Cardiac ventricle fibroblast (primary cell): ENCODE measurements at places on chromosomes 2 and 18. TPM values are rescaled to one million over a fixed set of nuclear protein-coding genes. Genes with fewer than 3 reads are reported as not detected.

Gene TOGARAM2
- 0.94 and 1.9 TPM in 2 replicates for total RNA-seq

Gene CHRNG
- total RNA-seq, result not detected in 2 replicates

Gene FNDC4
- total RNA-seq, result 30.8 and 42.8 TPM in 2 replicates

Gene SPATS2L
- 46.4 and 47.1 TPM in 2 replicates for total RNA-seq

Gene ALPI
- not detected in 2 replicates for total RNA-seq

Gene CFAP221
- total RNA-seq, result not detected in 2 replicates

Gene CD8B2
- not detected in 2 replicates for total RNA-seq

Gene GPR35
- not detected in 2 replicates for total RNA-seq

Gene CREG2
- total RNA-seq, result 0.59 and 1.1 TPM in 2 replicates

Gene MDH1B
- total RNA-seq, result 0.64 and 0.75 TPM in 2 replicates

Gene C1QL2
- total RNA-seq, result not detected in 2 replicates

Gene GPR55
- total RNA-seq, result not detected in 2 replicates

Gene BCL11A
- 0.05 TPM in 1 of 2 replicates, not detected in the other for total RNA-seq

Gene KLHL30
- total RNA-seq, result 0.06 TPM in 1 of 2 replicates, not detected in the other

Gene ACTR3
- total RNA-seq, result 81.5 and 81.8 TPM in 2 replicates

Gene SRD5A2
- total RNA-seq, result not detected in 2 replicates

Gene MOCOS
- 1.2 and 2.2 TPM in 2 replicates for total RNA-seq

Gene HRH4
- total RNA-seq, result 0.10 TPM in 1 of 2 replicates, not detected in the other

Gene UGT1A10
- not detected in 2 replicates for total RNA-seq

Gene IAH1
- total RNA-seq, result 60.7 and 62.1 TPM in 2 replicates

Gene CDH20
- total RNA-seq, result 0.29 and 0.94 TPM in 2 replicates

Gene REG3G
- total RNA-seq, result not detected in 2 replicates

Gene TUBA4B
- total RNA-seq, result not detected in 2 replicates

Gene ACVR1C
- 0.06 and 0.10 TPM in 2 replicates for total RNA-seq

Gene ZNF804A
- not detected in 2 replicates for total RNA-seq

Gene ABCG8
- total RNA-seq, result not detected in 2 replicates

Gene LIMS4
- total RNA-seq, result 20.4 and 22.1 TPM in 2 replicates
